HAP-1 (cell line): ENCODE measurements at places on chromosomes 5 and 9.
A peak's percentile ranks its signal among the peaks of the same experiment; 100 is the strongest.

GRCh38 chr9:81335879-81336421 lies 353.4 kb downstream of the TLE1 start:
- DNase-seq = no peak

- DNase-seq = no peak
These were observed 161.2 kb upstream of the SMIM23 start for GRCh38 chr5:171624396-171624795.

- no peak for DNase-seq
These were observed 12.2 kb downstream of the SPATA9 start for GRCh38 chr5:95670568-95670967.

- no peak for DNase-seq
These were observed 407.0 kb downstream of the ENC1 start for GRCh38 chr5:74233571-74233970.

DNA sequence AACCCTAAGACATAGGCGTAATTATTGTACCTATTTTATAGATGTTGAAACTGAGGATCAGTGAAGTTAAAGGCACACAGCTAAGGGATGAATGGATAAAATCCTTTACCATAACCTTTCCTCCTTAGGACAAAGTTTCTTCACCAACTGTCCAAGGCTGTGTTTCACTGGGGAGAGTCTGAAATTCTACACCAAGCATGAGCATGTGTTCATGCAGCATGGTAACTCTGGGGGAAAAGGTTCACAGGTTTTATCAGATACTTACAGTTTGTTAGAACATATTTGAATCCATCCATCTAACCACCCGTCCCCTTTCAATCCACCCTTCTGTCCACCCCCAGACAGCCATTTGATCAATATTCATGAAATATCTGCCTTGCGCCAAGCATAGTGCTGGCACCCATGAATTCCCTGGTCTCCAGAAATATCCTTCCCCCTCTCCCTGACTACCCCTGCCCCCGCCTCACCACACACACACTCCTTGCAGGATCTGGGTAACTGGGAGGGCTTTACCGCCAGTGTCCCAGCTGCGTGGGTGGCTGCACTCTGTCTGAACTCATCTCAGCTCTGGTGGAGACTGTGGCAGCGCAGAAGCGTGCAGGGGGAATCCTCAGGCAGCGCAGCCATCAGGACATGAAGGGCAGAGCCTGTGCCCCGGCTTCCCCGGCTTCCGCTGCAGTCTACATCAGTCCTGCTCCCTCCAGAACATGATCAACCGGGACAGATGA lies 6.3 kb upstream of the KCNIP1 start:
- no peak for DNase-seq

DNA sequence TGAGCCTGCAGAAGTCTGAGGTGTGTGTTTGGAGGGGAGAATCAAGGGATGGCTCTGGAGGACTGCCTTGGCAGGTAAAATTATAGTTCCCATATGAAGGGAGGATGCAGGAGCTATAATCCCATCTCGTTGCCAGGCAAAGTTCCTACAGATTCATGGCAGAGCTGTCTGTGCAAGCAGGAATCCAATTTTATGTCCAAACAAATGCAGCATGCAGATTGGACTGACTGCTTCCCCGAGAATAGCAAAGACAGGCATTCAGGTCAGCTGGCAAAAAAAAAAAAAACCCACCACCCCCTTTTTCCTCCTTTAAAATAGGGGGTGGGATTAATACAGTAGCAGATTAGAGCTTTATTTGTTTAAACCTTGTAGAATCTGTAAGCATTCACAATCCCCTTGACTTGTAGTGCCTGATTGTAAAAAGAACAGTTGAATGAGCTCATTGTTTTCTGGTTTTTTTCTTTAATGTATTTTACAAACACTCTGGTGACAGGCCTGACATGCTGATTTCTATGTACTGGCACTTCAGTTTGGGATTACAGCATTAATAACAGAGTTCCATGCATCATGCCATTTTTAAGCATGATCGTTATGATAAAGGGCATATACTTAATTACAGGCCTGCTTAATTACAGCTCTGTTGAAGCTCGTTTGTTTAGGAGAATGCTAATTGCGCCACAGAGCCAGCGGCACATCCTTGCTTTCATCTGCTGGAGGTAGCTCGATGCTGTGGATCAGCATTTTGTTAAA lies 141.4 kb upstream of the LMX1B start:
- DNase-seq = no peak

GRCh38 chr5:121288781-121289180 lies 562.9 kb upstream of the FTMT start:
- DNase-seq = no peak

DNA sequence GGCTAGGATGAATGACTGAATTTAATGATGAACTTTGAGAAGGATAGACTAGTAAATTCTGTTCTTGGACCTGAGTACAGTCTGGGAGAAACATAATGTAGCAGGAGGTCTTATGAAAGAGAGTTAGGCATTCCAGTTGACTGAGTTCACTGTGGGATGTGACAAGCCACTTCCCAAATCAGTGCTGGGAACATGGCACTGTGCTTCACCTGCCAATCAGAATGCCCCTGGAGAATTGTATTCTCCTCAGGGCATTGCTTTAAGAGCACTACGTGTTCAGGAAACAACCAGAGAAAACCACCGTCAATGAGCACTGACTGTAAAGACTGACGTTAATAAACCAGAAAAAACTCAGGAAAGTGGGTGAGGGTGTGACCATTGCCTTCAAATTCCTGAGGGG lies 1.2 kb downstream of the CCDC107 start:
- DNase-seq = no peak

- no peak for DNase-seq
These were observed 36.6 kb downstream of the COL5A1 start for GRCh38 chr9:134678206-134678605.

DNA sequence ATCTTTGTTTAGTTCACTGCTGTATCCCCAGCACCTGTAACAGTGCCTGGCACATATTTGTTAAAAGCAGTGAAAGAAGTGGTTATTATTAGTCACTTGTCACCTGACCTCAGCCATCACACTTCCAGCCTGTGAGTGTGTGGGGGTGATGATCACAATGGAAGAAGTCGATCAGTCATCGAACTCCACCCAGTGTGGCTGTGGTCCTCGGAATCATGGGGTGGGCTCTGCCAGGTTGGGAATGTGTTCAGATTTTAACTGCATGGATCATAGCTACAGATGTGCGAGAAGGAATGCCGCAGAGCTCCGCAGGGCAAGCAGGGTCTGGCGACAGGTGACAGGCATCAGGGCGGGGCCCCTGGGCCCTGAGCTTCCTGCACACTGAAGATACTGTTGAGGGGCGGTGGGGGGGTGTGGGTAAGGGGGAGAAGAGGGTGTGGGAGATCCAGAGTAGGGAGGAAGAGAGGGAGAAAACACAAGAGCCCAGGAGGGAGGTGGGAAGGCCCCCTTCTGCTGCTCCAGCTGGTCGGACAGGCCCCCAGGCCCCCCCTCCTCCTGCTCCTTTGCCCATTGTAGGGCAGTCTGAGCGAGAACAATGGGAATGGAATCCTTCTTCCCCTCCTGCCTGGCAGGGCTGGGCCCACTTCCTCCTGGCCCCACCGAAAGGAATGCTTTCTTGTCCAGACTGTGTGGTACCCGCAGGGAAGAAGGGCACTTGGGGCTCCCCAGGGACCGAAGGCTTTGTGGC lies 89.6 kb downstream of the SPRY4 start:
- peak; percentile 13 for DNase-seq

GRCh38 chr5:141420855-141421488 lies at the start of gene PCDHGA11:
TSS of gene PCDHGA11 (plus strand) at chr5:141421051. CDS start at chr5:141421228, 177 bp downstream.
- DNase-seq = peak; percentile 63

GRCh38 chr9:109171926-109172325 lies 4.9 kb upstream of the FRRS1L start:
- DNase-seq = no peak
